Stimulated activated CD8-positive, alpha-beta memory T cell treated with anti-CD3 and anti-CD28 coated beads, Interleukin-4, amount 100 ng/mL, for 24 hours (primary cell): ENCODE measurements at places on chromosomes 16 and 17.

- no peak for DNase-seq
Measured at GRCh38 chr17:47708864-47709541, 15.0 kb downstream of the TBKBP1 start.

GRCh38 chr17:63601439-63602371 is 1.0 kb downstream of the TACO1 start:
- DNase-seq = no peak

- no peak for DNase-seq
Measured at GRCh38 chr16:46582313-46582712, 38.9 kb downstream of the SHCBP1 start.

DNA sequence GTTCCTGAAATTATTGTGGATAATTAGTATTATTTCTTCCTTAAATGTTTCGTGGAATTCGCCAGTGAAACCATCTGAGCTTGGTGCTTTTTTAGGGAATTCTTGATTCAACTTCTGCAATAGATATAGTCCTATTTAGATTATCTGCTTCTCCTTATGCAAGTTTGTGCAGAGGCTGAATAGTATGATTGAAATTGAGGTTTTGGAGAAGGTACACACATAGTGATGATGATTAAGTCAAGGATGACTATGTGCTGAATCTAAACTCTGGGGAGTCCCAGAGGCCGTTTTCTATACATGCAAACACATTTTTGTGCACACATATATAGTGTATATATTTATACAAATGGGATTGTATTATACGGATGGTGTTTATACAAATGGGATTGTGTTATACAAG is 5.2 kb upstream of the MYH4 start:
- DNase-seq = no peak

- no peak for DNase-seq
Measured at GRCh38 chr17:50731575-50732460, 12.4 kb downstream of the LUC7L3 start.

- no peak for DNase-seq
Measured at GRCh38 chr17:72843591-72843990, 248.9 kb downstream of the SLC39A11 start.

- DNase-seq = peak; percentile 84
Measured at GRCh38 chr16:67872631-67873434, at the start of gene EDC4. Gene EDC4, plus strand, starts transcription at chr16:67873052. Its CDS starts 210 bp downstream, at chr16:67873262.

- no peak for DNase-seq
Measured at GRCh38 chr17:79174905-79175856, 100.6 kb downstream of the ENGASE start.

DNA sequence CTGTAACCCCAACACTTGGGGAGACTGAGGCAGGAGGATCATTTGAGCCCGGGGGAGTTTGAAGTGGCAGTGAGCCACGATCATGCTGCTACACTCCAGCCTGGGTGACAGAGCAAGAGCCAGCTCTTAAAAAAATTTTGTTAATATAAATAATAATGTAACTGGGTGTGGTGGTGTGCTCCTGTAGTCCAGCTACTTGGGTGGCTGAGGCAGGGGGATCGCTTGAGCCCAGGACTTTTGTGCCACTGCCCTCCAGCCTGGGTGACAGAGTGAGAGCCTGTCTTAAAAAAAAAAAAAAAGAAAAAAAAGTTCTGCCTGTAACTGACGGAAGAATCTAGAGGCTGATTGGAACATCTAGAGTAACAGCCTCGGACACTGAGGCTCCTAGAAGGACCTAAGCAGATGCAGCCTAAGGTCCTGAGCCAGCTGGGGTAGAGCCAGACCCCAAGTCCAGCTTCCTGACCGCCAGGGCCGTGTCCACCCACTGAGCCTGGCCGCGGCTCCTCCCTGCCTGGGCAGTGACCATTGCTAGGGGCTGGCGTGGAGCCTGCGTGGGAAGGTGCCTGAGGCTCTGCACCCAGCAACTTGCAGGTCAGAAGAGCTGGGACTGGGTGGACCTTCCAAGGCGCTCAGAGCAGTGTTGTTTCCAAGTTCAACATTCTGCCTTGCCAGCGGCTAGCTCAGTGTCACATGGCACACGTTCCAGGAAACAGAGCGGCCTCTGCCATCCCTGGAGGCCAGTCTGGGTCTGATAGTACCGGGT is 209.4 kb upstream of the CIBAR2 start:
- no peak for DNase-seq

DNA sequence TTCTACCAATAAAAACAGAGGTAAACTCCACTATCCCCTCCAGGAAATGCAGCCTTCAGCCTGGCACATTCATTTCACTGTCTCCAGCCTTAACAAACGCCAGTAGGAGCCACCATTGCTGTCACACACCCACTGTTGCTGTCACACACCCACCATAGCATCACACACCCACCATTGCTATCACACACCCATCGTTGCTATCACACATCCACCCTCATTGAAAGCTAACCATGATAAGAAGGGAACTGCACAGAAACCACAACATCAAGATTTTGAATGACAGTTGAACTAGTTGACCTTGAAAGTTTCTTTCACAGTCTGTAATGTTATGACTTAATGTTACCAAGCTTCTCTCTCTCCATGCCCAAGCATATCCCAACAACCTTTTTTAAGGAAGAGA is 38.1 kb downstream of the SHCBP1 start:
- no peak for DNase-seq

GRCh38 chr16:77112746-77113145 is 78.2 kb upstream of the MON1B start:
- no peak for DNase-seq

DNA sequence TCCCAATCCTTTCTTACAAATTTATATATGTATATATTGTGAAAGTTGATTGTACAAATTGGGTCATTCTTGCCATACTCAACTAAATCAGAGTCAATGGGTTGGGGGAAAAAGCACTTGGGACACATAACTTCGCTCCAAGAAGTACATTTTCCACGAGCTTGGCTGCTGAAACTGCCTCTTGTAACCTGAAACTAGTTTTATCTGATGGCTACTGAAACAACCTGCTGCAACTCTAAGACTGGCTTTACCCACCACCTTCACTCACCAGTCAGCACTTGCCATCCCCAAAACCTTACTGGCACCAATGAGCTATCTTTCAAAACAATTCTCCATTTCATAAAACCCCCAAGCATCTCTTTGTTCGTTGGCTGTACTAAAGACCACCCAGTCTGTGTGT is 14.5 kb upstream of the MYCBPAP start:
- no peak for DNase-seq

DNA sequence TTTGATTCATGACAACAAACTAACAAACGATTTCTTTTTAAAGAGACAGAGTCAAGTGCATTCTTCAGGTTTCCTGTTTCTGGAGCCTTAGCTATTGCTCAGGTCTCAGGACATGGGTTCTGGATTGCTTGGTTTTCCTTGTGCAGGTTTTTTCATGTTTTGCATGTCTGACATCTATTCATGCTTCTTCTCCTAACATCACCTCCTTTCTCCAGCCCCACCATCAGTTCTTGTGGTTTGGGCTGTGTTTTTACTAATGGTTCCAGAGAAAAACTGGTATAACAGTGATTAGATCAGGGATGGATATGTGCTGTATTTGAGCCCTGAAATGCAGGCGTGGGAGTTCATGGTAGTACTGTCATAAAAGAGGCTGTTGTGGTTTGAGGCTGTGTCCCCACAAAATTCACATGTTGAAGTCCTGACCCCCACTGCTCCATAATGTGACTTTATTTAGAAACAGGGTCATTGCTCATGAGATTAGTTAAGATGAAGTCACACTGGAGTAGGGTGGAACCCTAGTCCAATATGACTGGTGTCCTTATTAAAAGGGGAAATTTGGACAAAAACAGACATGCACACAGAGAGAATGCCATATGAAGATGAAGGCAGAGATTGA is 67.9 kb downstream of the IRX6 start:
- DNase-seq = no peak
